ENCODE measurements at places on chromosomes 13 and 19. TPM values are rescaled to one million over a fixed set of nuclear protein-coding genes. Genes with fewer than 3 reads are reported as not detected.

The CBLC gene
- 14.6 TPM for total RNA-seq

The DMKN gene
- 90.7 TPM for total RNA-seq

- H3K36me3 ChIP-seq = no peaks in the 10 kb centered on the region
- H3K4me3 ChIP-seq = no peak overlapping the region
- no peaks in the 10 kb centered on the region for H3K4me1 ChIP-seq
- no peak for DNase-seq
These were observed 590.8 kb downstream of the LMO7 start for GRCh38 chr13:76226941-76227340.

DNA sequence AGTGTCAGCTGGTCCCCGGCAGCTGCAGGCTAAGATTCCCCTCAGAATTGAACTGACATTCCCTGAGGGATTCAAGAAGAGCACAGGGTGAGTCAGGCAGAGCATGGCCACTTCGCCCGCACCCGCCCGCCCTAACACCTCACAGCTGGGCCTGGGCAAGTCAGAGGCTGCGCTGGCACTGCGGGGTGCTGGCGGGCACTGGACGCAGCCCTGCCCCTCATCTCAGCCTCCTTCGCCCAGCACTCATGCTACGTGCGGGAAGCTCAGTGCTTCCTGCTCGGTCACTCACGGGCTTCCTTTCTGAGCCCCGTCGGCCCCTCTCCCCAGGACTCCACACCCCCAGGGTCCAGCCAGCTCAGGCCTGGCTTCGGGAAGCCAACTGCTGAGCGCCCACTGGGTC is 56.9 kb downstream of the MLLT1 start:
- H3K4me3 ChIP-seq = no peak overlapping the region
- H3K36me3 ChIP-seq = peaks cover 37% of the 10 kb centered on the region
- DNase-seq = peak; percentile 60
- peak overlapping the region; percentile 42 for H3K27ac ChIP-seq

DNA sequence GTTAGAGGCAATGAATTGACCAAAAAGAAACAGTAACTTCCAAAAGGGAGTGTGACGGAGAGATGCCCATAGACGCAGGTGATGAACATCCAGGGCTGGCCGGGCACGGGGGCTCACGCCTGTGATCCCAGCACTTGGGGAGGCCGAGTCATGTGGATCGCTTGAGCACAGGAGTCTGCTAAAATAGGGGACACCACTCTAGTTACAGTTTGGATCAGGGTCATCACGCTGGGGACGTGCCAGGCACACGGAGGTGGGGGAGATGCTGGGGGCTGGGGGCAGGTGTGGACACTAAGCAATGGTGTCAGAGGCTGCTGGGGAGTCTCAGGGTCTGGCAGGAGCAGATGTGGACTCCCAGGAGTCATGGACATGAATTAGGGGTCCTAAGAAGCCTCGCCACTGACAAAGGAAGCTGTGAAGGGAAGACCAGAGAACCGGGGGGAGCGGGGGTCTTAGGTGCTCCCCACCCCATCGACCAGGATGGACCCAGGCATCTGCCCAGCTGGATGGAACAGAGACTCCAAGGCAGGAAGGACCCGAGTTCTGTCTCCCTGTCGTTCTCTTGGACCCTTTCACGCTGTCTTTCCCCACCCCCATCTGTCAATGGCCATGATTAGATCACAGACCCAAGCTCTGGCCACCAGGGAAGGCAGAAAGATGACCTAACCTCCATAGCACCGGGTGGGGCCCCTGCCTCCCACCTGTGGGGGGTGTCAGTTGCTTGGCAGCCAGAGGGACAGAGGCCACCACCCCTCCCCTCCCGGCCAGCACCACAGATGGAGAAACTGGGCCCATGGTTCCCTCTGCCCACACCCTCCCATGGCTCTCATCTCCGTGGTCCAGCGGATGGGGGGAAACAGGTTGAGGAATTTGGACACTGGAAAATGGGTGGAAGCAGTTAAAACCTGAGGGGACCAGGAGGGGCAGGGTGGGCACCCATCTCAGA is 19.6 kb downstream of the CCDC8 start:
- no peak overlapping the region for H3K4me3 ChIP-seq
- H3K36me3 ChIP-seq = peaks cover 46% of the 10 kb centered on the region
- H3K4me1 ChIP-seq = no peaks in the 10 kb centered on the region
- no peaks in the 10 kb centered on the region for H3K27me3 ChIP-seq
